ENCODE measurements at places on chromosomes 1 and 21. TPM values are rescaled to one million over a fixed set of nuclear protein-coding genes. Genes with fewer than 3 reads are reported as not detected.

GRCh38 chr1:33501309-33501708 is 28.9 kb downstream of the ZSCAN20 start:
- H3K36me3 ChIP-seq = no peaks in the 10 kb centered on the region
- no peaks in the 10 kb centered on the region for H3K27me3 ChIP-seq
- DNase-seq = no peak
- no peak overlapping the region for H3K4me3 ChIP-seq

GRCh38 chr1:46081619-46082018 is 50.8 kb downstream of the PIK3R3 start:
- H3K36me3 ChIP-seq = no peaks in the 10 kb centered on the region
- peaks cover 32% of the 10 kb centered on the region for H3K4me1 ChIP-seq
- no peaks in the 10 kb centered on the region for H3K27me3 ChIP-seq

- H3K27ac ChIP-seq = peak overlapping the region; percentile 87
- H3K4me3 ChIP-seq = peak overlapping the region; percentile 3
- H3K36me3 ChIP-seq = peaks cover 29% of the 10 kb centered on the region
These were observed 118.5 kb downstream of the ITSN1 start for GRCh38 chr21:33760641-33761440.

- H3K27ac ChIP-seq = no peak overlapping the region
- H3K36me3 ChIP-seq = no peaks in the 10 kb centered on the region
- no peaks in the 10 kb centered on the region for H3K27me3 ChIP-seq
- H3K4me1 ChIP-seq = peaks cover 9% of the 10 kb centered on the region
These were observed 604.8 kb upstream of the CXADR start for GRCh38 chr21:16908077-16908476.

- peaks cover 12% of the 10 kb centered on the region for H3K27me3 ChIP-seq
- peak overlapping the region; percentile 30 for H3K4me3 ChIP-seq
- DNase-seq = peak; percentile 43
- no peaks in the 10 kb centered on the region for H3K36me3 ChIP-seq
- H3K27ac ChIP-seq = no peak overlapping the region
These were observed 101.4 kb upstream of the VAMP3 start for GRCh38 chr1:7669559-7670311.

DNA sequence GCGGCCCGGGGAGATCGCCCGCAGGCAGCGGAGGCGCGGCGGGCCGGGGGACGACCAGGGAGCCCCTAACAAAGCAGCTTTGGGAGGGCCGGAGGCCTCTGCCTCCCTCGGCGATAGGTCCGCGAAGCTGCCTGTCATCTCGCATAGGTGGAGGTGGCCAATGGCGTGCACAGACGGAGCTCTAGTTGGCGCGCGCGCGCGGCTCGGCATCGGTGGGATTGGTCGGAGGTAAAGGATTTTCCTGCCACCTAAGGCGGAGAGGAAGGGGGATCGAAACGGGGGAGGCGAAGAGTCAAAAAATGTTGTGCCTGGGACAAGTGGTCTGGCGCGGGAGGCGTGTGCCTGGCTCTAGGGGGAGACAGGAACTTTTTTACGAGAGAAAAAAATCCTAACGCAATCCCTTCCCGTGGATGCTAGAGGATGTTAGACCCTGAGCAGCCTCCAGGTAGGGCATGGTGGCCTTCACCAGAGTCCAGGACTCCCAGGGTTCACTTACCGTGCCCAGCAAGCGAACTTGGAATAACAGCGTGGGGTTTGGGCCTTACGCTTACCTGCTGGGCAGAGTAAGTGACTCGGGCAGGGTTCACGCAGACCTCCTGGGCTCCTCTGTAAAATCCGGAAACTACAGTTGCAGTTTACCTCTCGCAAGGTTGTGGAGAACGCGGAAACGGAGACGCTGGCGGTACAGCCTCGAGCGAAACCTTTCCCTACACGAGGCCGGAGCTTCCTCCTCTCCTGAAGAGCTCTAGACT is 99.9 kb upstream of the SOD1 start:
- no peaks in the 10 kb centered on the region for H3K36me3 ChIP-seq
- DNase-seq = peak; percentile 92
- H3K4me1 ChIP-seq = peaks cover 5% of the 10 kb centered on the region
- H3K27ac ChIP-seq = no peak overlapping the region

DNA sequence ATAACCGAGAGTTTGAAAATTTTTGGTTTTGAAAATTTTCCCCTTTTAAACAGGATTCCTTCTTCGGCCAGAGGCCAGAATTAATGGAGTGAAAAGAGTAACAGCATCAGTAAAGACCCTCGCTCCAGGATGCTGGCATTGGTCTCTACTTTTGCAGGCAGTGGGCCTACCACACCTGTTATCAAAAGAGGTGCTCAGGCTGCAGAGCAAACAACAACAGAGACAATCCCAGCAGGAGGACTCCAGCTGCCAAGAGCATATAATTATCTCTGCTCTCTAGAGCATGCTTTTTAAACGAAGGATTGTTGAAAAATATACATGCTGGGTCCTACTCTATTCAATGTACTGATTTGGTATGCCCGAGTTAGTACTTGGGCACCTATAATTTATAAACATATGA is 1048.5 kb downstream of the PLA2G4A start:
- H3K4me3 ChIP-seq = no peak overlapping the region
- no peak overlapping the region for H3K27ac ChIP-seq
- H3K4me1 ChIP-seq = no peaks in the 10 kb centered on the region
- DNase-seq = no peak

DNA sequence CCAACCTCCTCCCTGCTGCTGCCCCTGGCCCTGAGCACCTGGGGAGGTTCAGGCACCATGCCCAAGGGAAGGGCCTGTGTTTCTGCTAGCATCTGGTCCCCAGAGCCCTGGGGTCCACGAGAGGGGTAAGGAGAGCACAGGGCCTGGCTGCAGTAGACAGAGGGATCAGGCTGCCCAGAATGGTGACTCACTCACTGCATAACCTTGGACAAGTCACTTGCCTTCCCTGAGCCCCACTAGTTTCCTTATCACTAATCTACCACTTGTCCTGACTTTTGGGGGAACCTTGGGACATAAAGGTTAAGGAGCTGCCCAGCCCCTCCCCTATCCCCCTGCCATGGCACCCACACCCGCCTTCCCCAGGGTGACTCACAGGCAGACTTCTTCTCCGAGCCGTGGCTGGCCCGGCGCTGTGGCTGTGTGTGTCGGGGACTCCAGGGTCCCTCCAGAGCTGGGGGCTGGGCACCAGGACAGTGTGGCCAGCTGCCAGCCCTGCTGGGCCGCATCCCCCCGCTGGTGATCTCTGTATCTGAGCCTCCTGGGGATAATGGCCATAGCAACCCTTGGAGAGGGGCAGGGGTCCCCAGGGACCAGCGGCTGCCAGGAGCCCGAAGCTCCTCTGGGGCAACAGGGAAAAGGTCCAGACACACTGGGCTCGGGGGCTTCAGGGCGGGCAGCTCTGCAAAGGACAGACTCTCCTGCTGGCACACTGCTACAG is 4.0 kb downstream of the ARHGEF19 start:
- H3K27me3 ChIP-seq = no peaks in the 10 kb centered on the region
- peaks cover 6% of the 10 kb centered on the region for H3K4me1 ChIP-seq
- peaks cover 5% of the 10 kb centered on the region for H3K36me3 ChIP-seq
- H3K27ac ChIP-seq = no peak overlapping the region
- DNase-seq = no peak

- peak overlapping the region; percentile 61 for H3K27ac ChIP-seq
- peaks cover 11% of the 10 kb centered on the region for H3K4me1 ChIP-seq
- no peaks in the 10 kb centered on the region for H3K36me3 ChIP-seq
- no peak overlapping the region for H3K4me3 ChIP-seq
These were observed 38.7 kb upstream of the BECN2 start for GRCh38 chr1:241918879-241919278.

DNA sequence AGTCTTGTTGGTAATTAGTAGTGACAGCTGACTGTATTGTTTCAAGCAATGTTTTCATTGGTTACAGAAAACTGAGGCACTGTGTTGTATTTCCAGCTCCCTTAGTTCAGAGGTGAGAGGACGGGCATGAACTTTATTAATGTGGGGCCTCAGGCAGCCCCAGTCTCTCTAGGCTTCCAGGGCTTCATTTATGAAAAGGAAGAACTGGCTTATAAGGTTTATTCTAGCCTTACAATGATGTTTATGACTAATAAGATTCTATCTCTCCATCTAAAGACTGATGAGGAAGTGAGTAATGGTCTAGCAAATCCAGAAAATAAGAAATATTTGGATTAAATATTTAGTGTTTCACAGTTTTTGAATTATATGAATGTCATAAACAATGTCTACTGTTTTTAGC is 41.5 kb downstream of the CBS start:
- H3K36me3 ChIP-seq = peaks cover 39% of the 10 kb centered on the region
- no peaks in the 10 kb centered on the region for H3K4me1 ChIP-seq
- DNase-seq = no peak

DNA sequence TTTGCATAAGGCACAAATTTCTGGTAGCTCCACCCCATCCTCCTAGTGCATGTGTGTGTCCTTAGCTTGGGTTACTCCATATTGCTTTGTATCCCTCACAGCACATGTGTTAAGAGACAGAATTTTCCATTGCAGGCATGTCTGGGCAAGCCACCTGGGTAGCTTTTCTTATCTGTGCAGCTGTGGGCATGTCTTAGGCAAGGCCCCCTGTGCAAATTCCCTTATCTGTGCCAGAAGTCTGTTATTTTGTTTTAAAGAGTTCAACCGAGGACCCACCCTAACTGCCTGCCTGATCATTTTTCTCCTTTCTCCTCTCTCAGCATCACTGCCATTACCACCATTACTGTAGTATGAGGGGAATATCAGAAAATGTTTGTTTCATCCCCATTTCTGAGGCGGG is 131.9 kb downstream of the CYYR1 start:
- no peaks in the 10 kb centered on the region for H3K36me3 ChIP-seq
- no peaks in the 10 kb centered on the region for H3K4me1 ChIP-seq
- no peak for DNase-seq
- H3K27ac ChIP-seq = peak overlapping the region; percentile 47
- no peak overlapping the region for H3K4me3 ChIP-seq

GRCh38 chr1:115669002-115669673 is 27.4 kb downstream of the VANGL1 start:
- peaks cover 27% of the 10 kb centered on the region for H3K4me1 ChIP-seq
- peaks cover 10% of the 10 kb centered on the region for H3K36me3 ChIP-seq
- DNase-seq = peak; percentile 81
- H3K27ac ChIP-seq = peak overlapping the region; percentile 75
- H3K4me3 ChIP-seq = no peak overlapping the region

DNA sequence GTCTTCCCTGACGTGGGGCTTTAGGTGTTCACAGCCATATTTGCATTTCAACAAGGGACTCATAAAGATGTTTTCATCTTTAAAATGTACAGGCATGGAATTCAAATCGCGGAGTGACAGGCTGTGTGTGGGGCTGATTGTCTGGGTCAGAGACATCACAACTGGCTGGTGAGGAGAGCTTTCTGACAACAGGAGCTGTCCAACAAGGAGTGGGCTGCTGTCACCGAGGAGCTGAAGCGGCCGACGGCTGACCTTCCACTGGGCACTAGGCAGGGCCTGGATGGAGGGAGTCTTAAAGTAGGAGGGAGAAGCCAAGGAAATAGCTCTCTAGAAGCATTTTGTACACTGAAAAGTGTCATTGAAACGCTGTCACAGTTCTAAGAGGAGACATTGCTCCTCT is 30.5 kb upstream of the SCMH1 start:
- no peak for DNase-seq
- H3K27ac ChIP-seq = no peak overlapping the region
- no peak overlapping the region for H3K4me3 ChIP-seq
- no peaks in the 10 kb centered on the region for H3K36me3 ChIP-seq
- H3K4me1 ChIP-seq = peaks cover 6% of the 10 kb centered on the region
- H3K27me3 ChIP-seq = no peaks in the 10 kb centered on the region

DNA sequence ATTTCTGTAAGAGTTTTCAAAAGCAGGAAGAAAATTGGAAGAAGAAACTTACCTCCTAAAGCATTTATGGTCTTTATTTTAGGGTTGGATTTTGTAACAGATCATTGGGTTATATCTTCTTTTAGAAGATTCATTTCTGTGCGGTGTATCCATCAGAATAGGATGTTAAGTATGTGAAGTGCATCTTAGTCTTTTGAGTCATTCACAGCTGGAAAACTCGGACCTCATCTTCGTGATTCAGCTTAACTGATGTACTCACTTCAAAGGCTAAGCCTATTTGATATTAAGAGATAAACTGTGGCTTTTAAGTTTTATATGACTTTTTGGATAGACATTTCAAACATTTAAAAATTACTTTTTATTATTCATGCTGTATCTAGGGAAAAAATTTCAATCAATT is 56.3 kb downstream of the GIPC2 start:
- no peaks in the 10 kb centered on the region for H3K27me3 ChIP-seq
- peaks cover 11% of the 10 kb centered on the region for H3K4me1 ChIP-seq
- no peaks in the 10 kb centered on the region for H3K36me3 ChIP-seq
- peak overlapping the region; percentile 35 for H3K27ac ChIP-seq

- no peaks in the 10 kb centered on the region for H3K27me3 ChIP-seq
- H3K27ac ChIP-seq = peak within 1 kb of the TSS; percentile 91
- H3K36me3 ChIP-seq = peaks cover 23% of the 10 kb centered on the region
These were observed at the start of gene RHOC for GRCh38 chr1:112706505-112707220. Gene RHOC (minus strand): TSS chr1:112707127. CDS start chr1:112703799, 3,328 bp downstream.

DNA sequence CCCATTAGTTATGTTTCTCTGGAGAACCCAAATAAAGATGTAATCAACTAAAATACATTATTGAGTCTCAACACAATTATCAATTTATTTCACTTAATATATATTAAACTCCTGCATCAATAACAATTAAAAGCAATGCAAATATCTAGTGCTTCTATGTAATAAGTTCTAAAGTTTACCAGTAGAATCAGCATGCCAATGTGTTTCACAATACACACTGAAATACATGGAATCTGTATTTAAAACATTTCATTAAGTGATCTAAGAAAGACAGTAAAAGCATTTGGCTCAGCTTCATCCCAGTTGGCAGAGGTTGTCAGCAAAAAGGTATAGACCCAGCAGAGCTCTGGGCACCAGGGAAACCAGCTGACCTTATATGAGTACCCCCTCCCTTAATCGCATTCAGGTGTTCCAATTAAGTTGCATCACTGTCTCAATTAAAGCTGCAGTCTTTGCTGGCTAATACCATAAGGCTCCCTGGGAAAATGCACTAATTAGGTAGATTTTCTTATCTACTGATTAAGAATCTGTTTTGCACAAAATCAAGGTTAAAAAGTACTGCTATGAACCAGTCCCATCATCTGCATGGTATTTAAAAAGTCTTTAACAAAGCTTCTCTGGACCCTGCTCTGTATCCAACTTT is 63.1 kb downstream of the NIBAN1 start:
- no peak for DNase-seq
- H3K27me3 ChIP-seq = peaks cover 56% of the 10 kb centered on the region
- H3K4me3 ChIP-seq = no peak overlapping the region
- no peaks in the 10 kb centered on the region for H3K36me3 ChIP-seq
- no peaks in the 10 kb centered on the region for H3K4me1 ChIP-seq
- H3K27ac ChIP-seq = no peak overlapping the region

GRCh38 chr1:18875107-18875795 is 15.8 kb upstream of the TAS1R2 start:
- no peak overlapping the region for H3K27ac ChIP-seq
- no peaks in the 10 kb centered on the region for H3K27me3 ChIP-seq
- no peak overlapping the region for H3K4me3 ChIP-seq

GRCh38 chr1:25503551-25504426 is 39.6 kb upstream of the LDLRAP1 start:
- H3K36me3 ChIP-seq = peaks cover 11% of the 10 kb centered on the region
- H3K4me3 ChIP-seq = no peak overlapping the region
- H3K27me3 ChIP-seq = no peaks in the 10 kb centered on the region
- H3K27ac ChIP-seq = peak overlapping the region; percentile 31
- DNase-seq = peak; percentile 44
- H3K4me1 ChIP-seq = no peaks in the 10 kb centered on the region

- no peak overlapping the region for H3K27ac ChIP-seq
- H3K4me3 ChIP-seq = no peak overlapping the region
- no peaks in the 10 kb centered on the region for H3K36me3 ChIP-seq
These were observed 23.2 kb upstream of the RGSL1 start for GRCh38 chr1:182426442-182427430.

OR2L8 gene
- total RNA-seq = not detected

TRIM45 gene
- 1.6 TPM for total RNA-seq

DCST1 gene
- total RNA-seq = 0.21 TPM

CLCA4 gene
- not detected for total RNA-seq

BTBD19 gene
- total RNA-seq = 15.5 TPM

Data from MCF 10A (cell line).